ENCODE measurements at places on chromosomes 16 and 17. TPM values are rescaled to one million over a fixed set of nuclear protein-coding genes. Genes with fewer than 3 reads are reported as not detected.

DNA sequence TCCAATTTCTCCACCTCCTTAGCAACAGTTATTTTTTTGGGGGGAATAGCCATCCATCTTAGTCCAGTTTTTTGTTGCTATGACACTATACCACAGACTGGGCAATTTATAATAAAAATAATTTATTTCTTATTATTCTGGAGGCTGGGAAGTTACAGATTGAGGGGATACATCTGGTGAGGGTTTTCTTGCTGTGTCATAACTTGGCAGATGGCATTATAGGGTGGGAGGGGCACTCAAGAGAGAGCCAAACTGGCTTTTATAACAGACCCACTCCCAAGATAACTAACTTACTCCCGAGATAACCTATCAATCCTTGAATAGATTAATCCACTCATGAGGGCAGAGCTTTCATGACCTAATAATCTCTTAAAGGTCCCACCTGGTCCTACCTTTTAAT, 84.2 kb downstream of the ABCA8 start:
- H3K36me3 ChIP-seq = no peaks in the 10 kb centered on the region
- no peak overlapping the region for H3K4me3 ChIP-seq
- H3K27ac ChIP-seq = no peak overlapping the region
- H3K27me3 ChIP-seq = no peaks in the 10 kb centered on the region

DNA sequence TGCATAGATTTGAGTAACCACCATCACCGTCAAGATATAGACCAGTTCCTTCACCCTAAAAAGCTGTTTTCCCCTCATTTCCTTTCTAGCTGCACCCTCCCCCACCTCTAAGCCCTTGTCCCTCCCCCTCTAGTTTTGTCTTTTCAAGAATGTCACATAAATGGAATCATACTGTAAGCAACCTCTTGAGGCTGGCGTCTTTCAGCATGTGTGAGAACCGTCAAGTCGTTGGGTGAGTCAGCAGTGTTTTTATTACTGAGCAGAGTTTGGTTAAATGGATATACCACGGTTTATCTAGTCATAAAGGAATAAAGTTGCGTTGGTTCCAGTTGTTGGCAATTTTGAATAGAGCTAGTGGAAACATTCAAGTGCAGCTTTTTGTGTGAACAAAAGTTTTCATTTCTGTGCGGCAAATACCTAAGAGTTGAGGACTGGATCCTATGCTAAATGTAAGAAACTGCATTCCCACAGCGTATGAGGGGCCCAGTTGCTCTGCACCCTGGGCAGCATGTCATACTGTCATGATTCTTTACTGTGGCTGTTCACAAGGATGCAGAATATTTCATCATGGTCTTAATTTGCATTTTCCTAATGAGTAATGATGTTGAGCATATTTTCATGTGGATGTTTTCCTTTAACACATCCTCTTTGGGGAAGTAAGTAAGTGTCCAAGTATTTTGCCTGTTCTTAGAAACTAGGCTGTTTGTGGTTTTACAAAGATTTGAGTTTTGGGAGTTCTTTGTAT, 264.3 kb downstream of the CPPED1 start:
- no peaks in the 10 kb centered on the region for H3K27me3 ChIP-seq
- peak; percentile 36 for DNase-seq
- peaks cover 10% of the 10 kb centered on the region for H3K36me3 ChIP-seq

GNAO1 gene
- 4.2 TPM for total RNA-seq

TMC5 gene
- not detected for total RNA-seq

DNA sequence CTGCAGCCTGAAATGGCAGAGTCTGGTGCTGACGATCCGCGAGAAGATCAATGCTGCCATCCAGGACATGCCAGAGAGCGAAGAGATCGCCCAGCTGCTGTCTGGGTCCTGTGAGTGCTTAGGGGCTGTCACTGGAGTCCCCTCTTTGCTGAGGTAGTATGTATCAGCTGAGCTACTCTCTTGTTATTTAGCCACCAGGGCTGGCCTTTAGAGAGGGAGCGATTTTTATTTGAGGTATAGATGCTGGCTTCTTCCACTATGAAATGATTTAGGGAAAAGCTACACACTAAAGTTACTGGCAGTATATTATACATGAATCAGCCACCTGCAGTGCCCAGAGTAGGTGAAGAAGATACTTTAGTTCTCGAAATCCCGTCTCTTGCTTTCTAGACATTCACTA, 2.6 kb downstream of the CDK5RAP3 start:
- H3K27ac ChIP-seq = no peak overlapping the region
- H3K4me1 ChIP-seq = peaks cover 31% of the 10 kb centered on the region
- H3K27me3 ChIP-seq = peaks cover 2% of the 10 kb centered on the region
- H3K4me3 ChIP-seq = no peak overlapping the region
- no peak for DNase-seq
- peaks cover 38% of the 10 kb centered on the region for H3K36me3 ChIP-seq

DNA sequence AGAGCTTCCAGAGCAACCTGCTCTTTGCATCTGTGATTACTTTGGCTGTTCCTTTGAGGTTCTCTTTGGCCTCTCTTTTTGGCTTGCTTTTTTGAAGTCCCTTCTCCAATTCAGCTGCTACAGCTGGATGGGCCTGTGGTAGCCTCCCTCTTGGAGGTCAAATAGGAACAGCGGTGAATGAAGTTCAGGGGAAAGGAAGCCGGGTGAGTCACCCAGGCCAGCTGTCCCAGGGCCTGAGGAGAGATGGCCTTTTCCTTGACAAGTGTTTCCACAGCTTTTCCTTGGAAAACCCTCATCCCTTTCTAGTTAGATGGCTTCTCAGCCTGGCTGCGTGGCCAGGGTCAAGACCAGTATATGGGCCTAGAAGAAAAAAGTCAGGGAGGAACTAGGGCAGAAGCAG, 103.1 kb downstream of the STX8 start:
- H3K27ac ChIP-seq = no peak overlapping the region
- H3K36me3 ChIP-seq = peaks cover 13% of the 10 kb centered on the region

DNA sequence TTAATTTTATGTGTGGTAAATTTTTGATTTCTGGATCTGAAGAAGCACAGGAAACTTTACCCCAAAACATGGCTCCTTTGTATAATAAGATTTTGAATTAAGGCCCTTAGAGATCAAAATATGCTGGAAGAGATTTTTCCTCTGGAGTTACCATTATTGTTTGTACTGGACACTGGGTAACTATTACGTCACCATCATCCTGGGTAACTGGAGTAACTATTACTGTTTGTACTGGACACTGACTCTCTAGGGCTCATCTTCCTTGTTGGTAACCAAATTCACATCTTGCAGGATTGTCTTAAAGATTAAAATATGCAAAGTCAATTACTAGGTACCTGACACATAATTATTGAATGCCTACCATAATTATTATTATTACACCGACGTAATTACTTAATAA, 593.8 kb upstream of the GOT2 start:
- no peak for DNase-seq
- no peaks in the 10 kb centered on the region for H3K27me3 ChIP-seq
- H3K4me3 ChIP-seq = no peak overlapping the region
- H3K36me3 ChIP-seq = no peaks in the 10 kb centered on the region
- no peaks in the 10 kb centered on the region for H3K4me1 ChIP-seq

DNA sequence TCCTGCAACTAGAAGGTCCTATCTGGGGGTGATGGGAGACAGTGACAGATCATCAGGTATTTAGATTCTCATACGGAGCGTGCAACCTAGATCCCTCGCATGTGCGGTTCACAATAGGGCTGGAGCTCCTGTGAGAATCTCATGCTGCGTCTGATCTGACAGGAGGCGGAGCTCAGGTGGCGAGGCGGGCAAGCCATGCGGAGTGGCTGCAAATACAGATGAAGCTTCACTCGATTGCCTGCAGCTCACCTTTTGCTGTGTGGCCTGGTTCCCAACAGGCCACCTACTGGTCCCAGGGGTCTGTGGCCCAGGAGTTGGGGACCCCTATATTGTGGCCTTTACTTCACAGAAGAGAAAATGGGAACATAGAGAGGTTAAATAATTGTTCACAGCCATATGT, 200.4 kb downstream of the IRF8 start:
- H3K4me1 ChIP-seq = no peaks in the 10 kb centered on the region
- no peaks in the 10 kb centered on the region for H3K27me3 ChIP-seq
- H3K27ac ChIP-seq = no peak overlapping the region
- H3K4me3 ChIP-seq = no peak overlapping the region
- H3K36me3 ChIP-seq = no peaks in the 10 kb centered on the region

DNA sequence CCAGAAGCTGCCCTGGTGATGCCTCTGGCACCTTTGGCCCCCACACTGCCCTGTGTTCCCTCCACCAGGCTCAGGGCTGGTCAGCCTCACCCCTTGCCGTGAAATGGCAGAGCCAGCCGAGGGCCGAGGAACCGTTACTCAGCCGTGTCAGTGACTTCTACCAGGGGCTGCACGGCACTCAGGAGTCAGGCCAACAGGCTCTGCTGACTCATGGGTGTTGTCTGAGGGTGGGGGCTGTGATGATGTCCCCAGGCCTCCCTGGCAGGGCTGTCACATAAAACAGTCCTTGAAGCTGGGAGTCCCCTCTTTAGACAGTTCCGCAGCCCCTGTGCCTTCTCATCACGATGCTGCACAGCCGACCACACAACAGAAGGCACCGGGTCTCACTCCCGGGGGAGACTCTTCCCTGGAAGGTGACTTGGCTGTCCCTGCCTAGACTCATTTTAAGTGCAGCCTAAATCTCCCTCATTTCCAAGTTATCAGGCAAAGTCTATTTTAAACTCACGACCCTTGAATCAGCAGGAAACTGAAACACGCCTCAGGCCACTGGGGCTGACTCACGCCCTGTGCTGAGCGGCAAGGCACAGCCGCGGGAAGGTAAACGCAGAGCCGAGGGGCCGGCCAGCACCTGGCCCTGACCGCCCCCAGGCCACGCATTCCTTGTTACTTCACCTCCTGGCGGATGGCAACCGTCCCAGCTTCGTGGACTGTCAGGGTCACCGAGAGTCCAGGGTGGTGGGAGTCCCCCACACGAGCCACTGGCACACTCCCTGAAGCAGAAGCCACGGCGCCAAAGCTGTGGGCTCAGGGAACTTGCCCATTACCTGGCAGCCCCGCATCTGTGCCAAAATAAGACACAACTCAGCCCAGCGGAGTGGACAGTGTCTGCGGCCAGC, 102.6 kb downstream of the ZNF778 start:
- peaks cover 96% of the 10 kb centered on the region for H3K4me1 ChIP-seq
- DNase-seq = no peak
- no peaks in the 10 kb centered on the region for H3K27me3 ChIP-seq
- H3K36me3 ChIP-seq = peaks cover 44% of the 10 kb centered on the region

DNA sequence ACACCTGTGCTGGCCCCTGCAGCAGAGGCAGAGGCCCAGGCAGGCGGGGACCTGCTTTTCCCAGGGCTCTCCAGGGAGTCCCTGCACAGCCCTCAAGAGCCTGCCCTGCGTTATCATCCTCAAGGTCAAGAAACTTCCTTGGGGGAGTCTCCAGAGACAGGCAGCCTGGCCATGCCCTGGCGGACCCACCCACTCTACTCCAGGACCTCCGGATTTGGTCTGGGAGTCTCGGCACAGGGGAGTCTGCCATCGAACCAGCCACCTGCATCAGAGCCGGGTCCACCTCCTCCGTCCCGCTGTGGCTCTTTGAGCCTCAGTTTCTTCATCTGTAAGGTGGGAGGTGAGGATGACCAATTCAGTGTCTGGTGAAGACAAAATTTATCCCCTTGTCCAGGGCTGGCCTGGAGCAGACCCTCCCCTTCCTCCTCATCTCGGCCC, 75.3 kb upstream of the TNRC6C start:
- peak overlapping the region; percentile 98 for H3K27ac ChIP-seq
- peaks cover 30% of the 10 kb centered on the region for H3K27me3 ChIP-seq
- peaks cover 76% of the 10 kb centered on the region for H3K4me1 ChIP-seq
- H3K4me3 ChIP-seq = no peak overlapping the region
- H3K36me3 ChIP-seq = no peaks in the 10 kb centered on the region

PRAC1 gene
- total RNA-seq = not detected

DNA sequence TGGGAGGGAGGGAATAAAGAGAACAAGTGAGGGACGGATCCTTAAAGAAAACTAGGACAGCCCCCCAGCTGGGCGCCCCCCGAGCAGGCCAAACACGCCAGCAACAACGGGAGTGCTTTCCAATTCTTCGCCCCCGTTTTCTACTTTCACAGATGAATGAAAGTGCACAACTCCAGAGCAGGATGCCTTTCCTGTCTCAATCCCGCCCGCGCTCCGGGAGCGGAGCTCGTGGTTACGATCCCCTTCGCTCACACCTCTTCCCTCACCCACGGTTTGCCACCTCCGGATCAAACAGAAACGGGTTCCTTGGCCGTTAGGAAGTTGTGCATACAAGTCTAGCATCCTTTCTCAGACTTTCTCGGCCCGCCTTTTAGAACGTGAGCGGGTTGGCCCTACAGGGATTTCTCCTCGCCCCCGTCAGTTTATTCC, 680 bp downstream of the SKA2 start:
- peaks cover 67% of the 10 kb centered on the region for H3K4me1 ChIP-seq
- H3K36me3 ChIP-seq = peaks cover 37% of the 10 kb centered on the region
- H3K27me3 ChIP-seq = no peaks in the 10 kb centered on the region
- no peak overlapping the region for H3K4me3 ChIP-seq

DNA sequence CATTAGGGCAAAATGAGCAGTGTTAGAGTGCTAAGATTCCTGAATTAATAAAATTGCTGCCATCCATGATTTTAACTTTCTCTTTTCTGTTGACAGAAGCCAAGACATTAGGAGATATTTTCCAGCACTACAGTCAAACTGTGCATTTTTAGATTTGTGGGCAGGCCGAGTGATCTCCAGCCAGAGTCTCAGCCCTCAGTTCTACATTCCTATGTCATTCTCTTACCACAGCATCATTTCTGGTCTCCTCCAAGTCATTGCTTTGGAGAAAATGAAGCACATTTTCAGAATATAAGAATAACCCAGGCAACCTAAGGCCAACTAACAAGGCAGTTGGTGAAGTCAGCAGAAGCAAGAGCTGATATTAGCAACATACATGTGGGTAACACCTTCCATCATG, 74.6 kb upstream of the NUDT7 start:
- H3K4me3 ChIP-seq = no peak overlapping the region
- no peak for DNase-seq
- no peaks in the 10 kb centered on the region for H3K36me3 ChIP-seq
- H3K27me3 ChIP-seq = no peaks in the 10 kb centered on the region
- H3K4me1 ChIP-seq = no peaks in the 10 kb centered on the region
- no peak overlapping the region for H3K27ac ChIP-seq

DNA sequence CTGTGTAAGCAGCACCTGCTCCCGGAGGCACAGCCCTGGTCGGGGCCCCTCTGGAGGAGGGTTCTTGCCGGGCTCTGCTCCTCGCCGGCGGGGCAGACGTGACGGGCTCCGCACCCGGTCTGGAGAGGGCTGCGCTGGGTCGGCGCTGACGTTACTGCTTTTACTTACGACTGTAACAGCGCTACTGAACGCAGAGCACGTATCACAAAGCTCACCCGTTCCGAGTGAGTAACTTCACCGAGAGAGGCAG, 1.3 kb upstream of the RAB40C start:
- peak overlapping the region; percentile 94 for H3K4me3 ChIP-seq
- peaks cover 32% of the 10 kb centered on the region for H3K4me1 ChIP-seq
- no peaks in the 10 kb centered on the region for H3K27me3 ChIP-seq
- DNase-seq = peak; percentile 66
- H3K27ac ChIP-seq = peak overlapping the region; percentile 98

PIPOX gene
- 1.7 TPM for total RNA-seq

- peaks cover 29% of the 10 kb centered on the region for H3K4me1 ChIP-seq
- H3K36me3 ChIP-seq = peaks cover 19% of the 10 kb centered on the region
- H3K27ac ChIP-seq = peak overlapping the region; percentile 85
- no peaks in the 10 kb centered on the region for H3K27me3 ChIP-seq
- peak overlapping the region; percentile 77 for H3K4me3 ChIP-seq
- DNase-seq = no peak
Observed at GRCh38 chr16:31107465-31107867, 720 bp upstream of the BCKDK start.

CNTD1 gene
- total RNA-seq = not detected

GRCh38 chr17:40600486-40601046, 35.3 kb upstream of the CCR7 start:
- H3K4me3 ChIP-seq = no peak overlapping the region
- H3K4me1 ChIP-seq = peaks cover 99% of the 10 kb centered on the region
- H3K36me3 ChIP-seq = peaks cover 38% of the 10 kb centered on the region
- DNase-seq = no peak
- H3K27ac ChIP-seq = peak overlapping the region; percentile 100

PPP1R27 gene
- total RNA-seq = not detected

Measured in activated CD4-positive, alpha-beta T cell treated with anti-CD3 and anti-CD28 coated beads, Interleukin-2, amount 10 ng/mL, durations not matched to agents 7 days and 5 days (primary cell).